Activated naive CD8-positive, alpha-beta T cell treated with anti-CD3 and anti-CD28 coated beads, Interleukin-2, amount 10 ng/mL, durations not matched to agents 7 days and 5 days (primary cell): ENCODE measurements at places on chromosomes 2 and 18. TPM values are rescaled to one million over a fixed set of nuclear protein-coding genes. Genes with fewer than 3 reads are reported as not detected.
A peak's percentile ranks its signal among the peaks of the same experiment; 100 is the strongest.

GRCh38 chr2:43004879-43005244 lies 212.5 kb upstream of the HAAO start:
- no peak overlapping the region for H3K27ac ChIP-seq
- H3K4me1 ChIP-seq: peaks cover 1% of the 10 kb centered on the region
- no peaks in the 10 kb centered on the region for H3K36me3 ChIP-seq
- H3K27me3 ChIP-seq: peaks cover 3% of the 10 kb centered on the region
- no peak for DNase-seq

Gene KCTD18
- 21.5 TPM for total RNA-seq

Gene IMPACT
- total RNA-seq: 14.1 TPM

DNA sequence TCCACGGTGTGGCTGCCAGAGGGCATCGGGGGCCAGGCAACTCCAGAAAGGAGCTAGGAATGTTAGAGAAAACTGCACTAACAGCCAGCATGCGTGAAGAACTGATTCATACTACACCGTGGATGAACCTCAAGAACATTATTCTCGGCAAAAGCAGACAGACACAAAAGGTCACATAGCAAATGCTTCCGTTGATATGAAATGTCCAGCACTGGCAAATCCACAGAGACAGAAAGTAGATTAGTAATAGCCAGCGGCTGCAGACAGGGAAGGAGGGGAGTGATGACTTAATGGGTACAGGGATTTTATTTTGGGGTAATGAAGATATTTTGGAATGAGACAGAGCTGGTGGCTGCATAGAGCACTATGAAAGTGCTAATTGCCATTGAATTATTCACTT lies 37.4 kb downstream of the SCTR start:
- no peaks in the 10 kb centered on the region for H3K36me3 ChIP-seq
- no peak for DNase-seq
- peaks cover 3% of the 10 kb centered on the region for H3K27me3 ChIP-seq
- H3K4me3 ChIP-seq: no peak overlapping the region
- no peaks in the 10 kb centered on the region for H3K4me1 ChIP-seq

- no peaks in the 10 kb centered on the region for H3K36me3 ChIP-seq
- no peak overlapping the region for H3K27ac ChIP-seq
- H3K27me3 ChIP-seq: peaks cover 2% of the 10 kb centered on the region
- DNase-seq: no peak
- no peaks in the 10 kb centered on the region for H3K4me1 ChIP-seq
Observed at GRCh38 chr2:236823041-236823629, 253.5 kb downstream of the ACKR3 start.

GRCh38 chr2:44953499-44953883 lies 12.0 kb downstream of the SIX3 start:
- no peaks in the 10 kb centered on the region for H3K36me3 ChIP-seq
- peaks cover 78% of the 10 kb centered on the region for H3K27me3 ChIP-seq
- H3K4me3 ChIP-seq: no peak overlapping the region
- DNase-seq: no peak
- no peak overlapping the region for H3K27ac ChIP-seq
- H3K4me1 ChIP-seq: peaks cover 21% of the 10 kb centered on the region

Gene ABHD1
- 0.77 TPM for total RNA-seq

- H3K27me3 ChIP-seq: peaks cover 3% of the 10 kb centered on the region
- no peak for DNase-seq
- H3K4me1 ChIP-seq: no peaks in the 10 kb centered on the region
- H3K27ac ChIP-seq: no peak overlapping the region
- H3K4me3 ChIP-seq: no peak overlapping the region
Observed at GRCh38 chr2:151718796-151719195, 15.5 kb downstream of the NEB start.

Gene CDH19
- not detected for total RNA-seq

DNA sequence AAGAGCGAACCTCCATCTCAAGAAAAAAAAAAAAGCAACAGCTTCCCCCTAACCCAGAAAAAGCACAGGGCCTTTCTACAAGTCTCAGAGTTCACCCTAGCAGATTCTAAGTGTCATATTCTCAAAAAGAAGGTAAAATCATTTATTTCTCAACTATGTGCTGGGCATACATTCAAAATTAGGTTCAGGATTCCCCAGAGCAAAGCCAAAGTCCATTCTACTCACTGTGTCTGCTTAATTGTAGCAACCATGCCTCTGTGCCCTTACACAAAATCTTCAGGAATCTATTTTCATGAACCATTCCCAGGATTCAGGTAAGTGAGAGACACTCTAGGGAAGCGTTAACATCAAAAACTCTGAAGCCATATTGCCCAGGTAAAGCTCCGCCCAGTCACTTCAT lies 40.0 kb downstream of the CPO start:
- H3K27me3 ChIP-seq: peaks cover 5% of the 10 kb centered on the region
- no peak overlapping the region for H3K27ac ChIP-seq
- DNase-seq: no peak
- H3K4me1 ChIP-seq: peaks cover 2% of the 10 kb centered on the region

- H3K27me3 ChIP-seq: no peaks in the 10 kb centered on the region
- no peak overlapping the region for H3K4me3 ChIP-seq
- no peak overlapping the region for H3K27ac ChIP-seq
- H3K4me1 ChIP-seq: no peaks in the 10 kb centered on the region
- no peaks in the 10 kb centered on the region for H3K36me3 ChIP-seq
Observed at GRCh38 chr2:39632876-39633275, 32.8 kb upstream of the TMEM178A start.

Gene MC4R
- total RNA-seq: not detected

GRCh38 chr2:99554238-99554637 lies 64.4 kb upstream of the REV1 start:
- DNase-seq: no peak
- no peaks in the 10 kb centered on the region for H3K36me3 ChIP-seq
- H3K4me1 ChIP-seq: peaks cover 2% of the 10 kb centered on the region
- H3K27me3 ChIP-seq: peaks cover 2% of the 10 kb centered on the region
- no peak overlapping the region for H3K4me3 ChIP-seq
- H3K27ac ChIP-seq: no peak overlapping the region

GRCh38 chr2:46545015-46545839 lies 65.9 kb downstream of the TMEM247 start:
- DNase-seq: no peak
- H3K27me3 ChIP-seq: no peaks in the 10 kb centered on the region
- peaks cover 4% of the 10 kb centered on the region for H3K36me3 ChIP-seq
- peak overlapping the region; percentile 82 for H3K4me3 ChIP-seq

- no peaks in the 10 kb centered on the region for H3K36me3 ChIP-seq
- H3K27me3 ChIP-seq: peaks cover 6% of the 10 kb centered on the region
- no peak overlapping the region for H3K27ac ChIP-seq
- peaks cover 4% of the 10 kb centered on the region for H3K4me1 ChIP-seq
- H3K4me3 ChIP-seq: no peak overlapping the region
Observed at GRCh38 chr2:11872247-11872947, 126.0 kb downstream of the LPIN1 start.

Gene ORC2
- 52.0 TPM for total RNA-seq

GRCh38 chr2:64424416-64424987 lies 29.5 kb upstream of the LGALSL start:
- no peaks in the 10 kb centered on the region for H3K4me1 ChIP-seq
- H3K4me3 ChIP-seq: no peak overlapping the region
- H3K36me3 ChIP-seq: no peaks in the 10 kb centered on the region
- no peak overlapping the region for H3K27ac ChIP-seq

- peaks cover 26% of the 10 kb centered on the region for H3K36me3 ChIP-seq
- DNase-seq: no peak
- no peak overlapping the region for H3K4me3 ChIP-seq
- H3K27me3 ChIP-seq: no peaks in the 10 kb centered on the region
- no peak overlapping the region for H3K27ac ChIP-seq
- no peaks in the 10 kb centered on the region for H3K4me1 ChIP-seq
Observed at GRCh38 chr2:99279969-99280695, 20.9 kb downstream of the LYG1 start.

Gene C2orf78
- total RNA-seq: not detected

GRCh38 chr2:72291059-72291458 lies 143.4 kb upstream of the CYP26B1 start:
- H3K27ac ChIP-seq: no peak overlapping the region
- DNase-seq: no peak
- no peaks in the 10 kb centered on the region for H3K27me3 ChIP-seq
- H3K36me3 ChIP-seq: no peaks in the 10 kb centered on the region
- H3K4me3 ChIP-seq: no peak overlapping the region
- H3K4me1 ChIP-seq: no peaks in the 10 kb centered on the region

- no peak for DNase-seq
- H3K4me1 ChIP-seq: no peaks in the 10 kb centered on the region
- H3K4me3 ChIP-seq: no peak overlapping the region
- no peaks in the 10 kb centered on the region for H3K27me3 ChIP-seq
Observed at GRCh38 chr2:144151851-144152250, 368.1 kb downstream of the ZEB2 start.

GRCh38 chr2:207683879-207684627 lies 27.4 kb upstream of the CCNYL1 start:
- H3K4me3 ChIP-seq: no peak overlapping the region
- no peaks in the 10 kb centered on the region for H3K36me3 ChIP-seq
- H3K4me1 ChIP-seq: peaks cover 3% of the 10 kb centered on the region
- H3K27me3 ChIP-seq: peaks cover 11% of the 10 kb centered on the region

DNA sequence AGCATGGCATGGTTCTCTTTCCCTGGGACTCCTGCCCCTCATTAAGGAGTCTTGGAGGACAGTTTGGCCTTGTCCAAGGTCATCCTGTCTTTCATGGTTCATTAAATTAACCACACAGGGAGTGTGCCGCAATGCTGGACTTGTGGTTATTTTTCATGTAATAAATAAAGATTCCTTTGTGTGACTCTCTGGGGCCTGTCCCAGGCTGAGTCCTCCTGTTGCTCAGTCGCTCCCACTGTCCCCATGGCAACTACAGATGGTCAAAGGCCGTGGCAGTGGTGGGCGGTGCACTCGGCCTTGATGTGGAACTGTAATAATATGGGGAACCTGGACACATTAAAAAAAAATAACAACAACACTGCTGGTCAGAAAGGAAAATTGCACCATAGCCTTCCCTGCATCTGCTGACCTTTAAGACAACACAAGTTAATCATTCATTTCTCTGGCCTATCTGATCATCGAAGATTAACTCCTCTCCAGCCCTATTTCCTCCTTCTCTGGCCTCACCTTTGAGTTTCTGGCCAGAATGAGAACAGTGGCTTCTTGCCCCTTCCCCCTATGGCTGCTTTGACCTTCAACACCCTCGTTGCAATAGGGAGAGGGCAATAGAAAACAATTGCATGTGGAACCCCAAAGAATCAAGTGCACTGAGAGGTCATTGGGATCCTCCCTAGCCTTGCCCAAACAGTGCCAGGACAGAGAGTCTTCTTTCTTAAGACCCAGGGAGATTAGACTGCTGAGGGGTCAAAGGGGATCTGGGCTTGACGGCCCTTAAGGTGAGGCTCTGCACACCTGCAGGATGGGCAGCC lies 44.7 kb downstream of the PSD4 start:
- peak overlapping the region; percentile 46 for H3K4me3 ChIP-seq
- peaks cover 41% of the 10 kb centered on the region for H3K4me1 ChIP-seq
- H3K27ac ChIP-seq: peak overlapping the region; percentile 21
- no peaks in the 10 kb centered on the region for H3K27me3 ChIP-seq
- H3K36me3 ChIP-seq: no peaks in the 10 kb centered on the region
- no peak for DNase-seq

DNA sequence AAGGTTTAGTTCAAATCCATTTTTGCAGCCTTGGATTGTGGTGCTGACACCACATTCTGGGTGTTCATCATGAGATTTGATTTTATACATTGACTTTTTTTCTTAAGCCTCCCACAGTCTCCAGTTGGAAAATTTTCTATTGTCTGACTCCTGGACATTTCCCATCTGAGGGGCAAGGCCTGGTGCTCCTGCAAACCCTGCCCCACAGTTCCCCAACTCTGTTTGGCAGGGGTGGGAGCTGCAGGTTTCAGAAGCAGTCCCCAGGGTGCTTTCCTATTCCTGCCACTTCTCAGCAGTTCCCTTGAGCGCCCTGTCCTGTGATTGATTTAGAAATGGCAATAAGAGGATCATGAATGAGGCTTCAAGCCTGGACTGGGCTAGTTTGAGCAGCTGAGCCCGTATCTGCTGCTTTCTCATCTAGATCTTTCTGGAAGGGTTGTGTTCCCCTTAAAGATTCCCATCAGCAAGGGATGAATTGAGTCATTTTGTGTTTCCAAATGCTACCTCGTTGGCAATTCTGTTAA lies 77.0 kb downstream of the CIB4 start:
- peaks cover 66% of the 10 kb centered on the region for H3K27me3 ChIP-seq
- H3K36me3 ChIP-seq: no peaks in the 10 kb centered on the region
- no peak for DNase-seq
- no peak overlapping the region for H3K27ac ChIP-seq

GRCh38 chr2:176114120-176114929 lies 2.3 kb upstream of the HOXD10 start:
- peaks cover 96% of the 10 kb centered on the region for H3K27me3 ChIP-seq
- no peak overlapping the region for H3K27ac ChIP-seq
- no peak overlapping the region for H3K4me3 ChIP-seq
- H3K36me3 ChIP-seq: peaks cover 5% of the 10 kb centered on the region

DNA sequence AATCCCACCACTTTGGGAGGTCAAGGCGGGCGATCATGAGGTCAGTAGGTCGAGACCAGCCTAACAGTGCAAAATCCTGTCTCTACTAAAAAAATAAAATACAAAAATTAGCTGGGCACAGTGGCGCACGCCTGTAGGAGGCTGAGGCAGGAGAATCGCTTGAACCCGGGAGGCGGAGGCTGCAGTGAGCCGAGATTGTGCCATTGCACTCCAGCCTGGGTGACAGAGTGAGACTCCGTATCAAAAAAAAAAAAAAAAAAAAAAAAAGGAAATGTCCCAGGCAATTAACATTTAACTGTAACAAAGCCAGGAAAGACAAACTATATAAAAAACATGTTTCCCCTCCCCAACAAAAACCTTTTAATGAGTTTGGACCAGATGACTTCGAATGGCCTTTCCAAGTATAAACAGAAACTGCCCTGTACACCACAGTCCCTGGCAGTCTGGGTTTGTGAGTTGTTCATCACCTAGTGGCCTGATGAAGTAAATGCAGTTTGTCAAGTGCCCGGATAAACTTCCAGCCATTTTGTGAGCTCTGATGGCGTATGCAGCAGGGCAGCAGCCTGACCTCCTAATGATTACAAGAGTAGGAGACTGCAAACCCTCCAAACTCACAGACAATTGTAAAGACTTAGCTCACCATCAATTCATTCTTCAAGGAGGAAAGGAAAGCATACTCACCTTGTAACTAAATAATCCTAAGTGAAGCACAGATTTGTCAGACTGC lies 16.6 kb upstream of the PCBP1 start:
- H3K27ac ChIP-seq: peak overlapping the region; percentile 96
- peaks cover 40% of the 10 kb centered on the region for H3K4me1 ChIP-seq
- peak overlapping the region; percentile 77 for H3K4me3 ChIP-seq
- H3K27me3 ChIP-seq: no peaks in the 10 kb centered on the region
- H3K36me3 ChIP-seq: peaks cover 26% of the 10 kb centered on the region
- DNase-seq: no peak

Gene SAP130
- 37.8 TPM for total RNA-seq

Gene CABLES1
- total RNA-seq: 1.2 TPM

- no peak overlapping the region for H3K27ac ChIP-seq
- no peak for DNase-seq
- no peaks in the 10 kb centered on the region for H3K4me1 ChIP-seq
Observed at GRCh38 chr18:62838475-62839098, 123.2 kb downstream of the PHLPP1 start.

GRCh38 chr2:159538801-159539200 lies 77.5 kb downstream of the BAZ2B start:
- H3K27ac ChIP-seq: no peak overlapping the region
- no peaks in the 10 kb centered on the region for H3K4me1 ChIP-seq
- no peak for DNase-seq
- no peaks in the 10 kb centered on the region for H3K27me3 ChIP-seq
- no peak overlapping the region for H3K4me3 ChIP-seq

GRCh38 chr2:63855418-63856302 lies 14.0 kb downstream of the UGP2 start:
- DNase-seq: peak; percentile 40
- peaks cover 53% of the 10 kb centered on the region for H3K4me1 ChIP-seq
- H3K27me3 ChIP-seq: no peaks in the 10 kb centered on the region
- H3K27ac ChIP-seq: peak overlapping the region; percentile 94
- H3K36me3 ChIP-seq: peaks cover 55% of the 10 kb centered on the region
